Activated gamma-delta T cell treated with Interleukin-2 at 50 U/mL for 16 hours (primary cell): ENCODE measurements at places on chromosomes 7 and 10.

GRCh38 chr7:138204285-138204981 is 128.2 kb downstream of the AKR1D1 start:
- no peak for DNase-seq

DNA sequence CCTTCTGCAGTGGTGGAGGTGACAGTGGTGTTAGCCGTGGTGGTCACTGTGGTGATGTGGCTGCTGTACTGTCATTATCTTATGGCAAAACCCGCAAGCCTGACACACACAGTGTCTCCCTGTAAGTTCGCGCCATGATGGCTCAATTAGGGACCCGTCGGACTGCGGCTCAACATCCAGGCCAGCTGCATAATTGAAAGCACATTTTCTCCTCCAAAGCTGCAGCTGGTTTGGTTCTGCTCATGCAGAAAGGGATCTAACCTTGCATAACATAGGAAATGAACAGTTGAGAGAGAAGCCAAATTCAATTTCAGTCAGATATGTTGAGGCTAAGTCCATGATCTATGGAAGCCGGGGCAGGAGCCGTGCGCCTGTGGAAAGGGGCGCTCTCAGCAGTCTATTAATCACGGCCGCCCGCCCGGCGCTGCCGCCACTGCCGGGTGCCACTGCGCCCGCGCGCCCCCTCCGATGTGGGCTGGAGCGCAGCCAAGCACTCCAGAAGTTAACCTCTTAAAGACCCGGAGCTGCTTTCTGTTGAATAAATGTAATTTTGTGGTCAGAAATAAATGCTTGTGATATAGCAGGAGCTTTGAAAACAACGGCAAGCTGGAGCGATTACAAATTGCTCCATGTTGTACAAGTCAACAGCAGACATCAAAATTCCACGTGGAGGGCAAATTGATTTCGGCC is 227.7 kb downstream of the CUX1 start:
- no peak for DNase-seq

DNA sequence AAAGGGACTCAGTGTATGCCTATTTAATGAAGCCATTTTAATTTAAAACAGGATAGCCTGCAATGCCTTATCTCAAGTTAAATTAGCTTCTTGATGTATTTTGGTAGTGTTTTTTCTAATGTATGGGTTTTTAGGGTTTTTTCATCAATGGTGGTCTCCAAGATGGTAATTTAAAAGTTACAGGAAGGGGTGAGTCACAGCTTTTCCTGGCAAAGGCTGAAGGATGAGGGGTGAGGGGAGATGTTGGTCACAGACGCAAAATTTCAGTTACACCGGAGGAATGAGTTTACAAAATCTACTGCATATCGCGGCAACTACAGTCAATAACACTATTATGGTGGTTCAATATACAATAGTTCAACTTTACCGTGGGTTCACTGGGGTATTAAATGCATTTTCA is 31.6 kb downstream of the CCDC3 start:
- DNase-seq = no peak

DNA sequence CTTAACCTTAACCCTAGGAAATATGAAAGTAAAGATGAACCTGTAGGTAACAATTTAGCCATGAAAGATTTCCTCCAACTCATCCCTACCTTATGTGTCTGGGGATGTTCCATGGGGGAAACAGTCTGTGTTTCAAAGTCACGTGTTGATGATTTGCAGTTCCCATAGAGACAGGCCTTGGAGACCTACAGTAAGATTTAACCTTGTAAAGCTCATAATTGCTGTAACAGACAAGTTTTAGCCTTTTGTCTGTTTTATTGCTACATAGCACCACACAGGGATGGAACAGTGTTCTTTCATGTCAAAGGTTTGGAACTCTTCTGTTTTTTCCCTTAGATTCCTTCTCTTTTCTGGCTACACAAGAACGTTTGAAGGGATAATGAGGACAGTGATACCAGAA is 35.2 kb upstream of the ITGA8 start:
- DNase-seq = no peak

- no peak for DNase-seq
These were observed 49.3 kb upstream of the INSIG1 start for GRCh38 chr7:155248366-155248756.

- no peak for DNase-seq
These were observed 1276.3 kb upstream of the AUTS2 start for GRCh38 chr7:68321776-68322496.
